ENCODE measurements at places on chromosomes 6 and 20.

GRCh38 chr6:40774932-40775331 is 187.8 kb upstream of the LRFN2 start:
- no peak for DNase-seq

- no peak for DNase-seq
These were observed 108.4 kb downstream of the FOXF2 start for GRCh38 chr6:1497761-1498105.

- DNase-seq, result no peak
These were observed 143.3 kb downstream of the TAF4 start for GRCh38 chr20:61922411-61922810.

DNA sequence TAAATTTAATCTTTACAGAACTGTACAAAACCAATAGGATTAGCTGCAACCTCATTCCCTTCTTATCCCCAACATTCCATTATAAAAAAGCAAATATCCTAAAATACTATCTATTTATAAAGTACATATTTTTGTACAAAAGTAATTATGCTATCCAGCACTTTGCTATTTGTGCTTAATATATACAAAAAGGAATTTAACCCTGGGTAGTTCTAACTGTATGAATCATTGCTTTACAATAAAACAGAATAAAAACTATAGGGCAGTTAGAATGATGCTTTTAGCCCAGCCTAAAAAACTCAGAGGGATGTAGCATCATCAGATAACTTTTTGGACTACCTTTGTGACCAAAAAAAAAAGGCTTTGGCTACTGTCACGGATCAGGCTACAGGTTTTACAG is 49.9 kb upstream of the KLHL31 start:
- DNase-seq, result no peak

- no peak for DNase-seq
These were observed at the start of gene ZBTB46 for GRCh38 chr20:63830841-63831588. ZBTB46 (minus strand) TSS chr20:63831264; CDS start chr20:63790757, 40,507 bp downstream.

- DNase-seq, result no peak
These were observed 34.7 kb downstream of the KAT14 start for GRCh38 chr20:18172379-18172778.

- no peak for DNase-seq
These were observed 73.7 kb downstream of the FARS2 start for GRCh38 chr6:5335020-5335419.

- DNase-seq, result no peak
These were observed 1.3 kb upstream of the E2F1 start for GRCh38 chr20:33687370-33687915.

DNA sequence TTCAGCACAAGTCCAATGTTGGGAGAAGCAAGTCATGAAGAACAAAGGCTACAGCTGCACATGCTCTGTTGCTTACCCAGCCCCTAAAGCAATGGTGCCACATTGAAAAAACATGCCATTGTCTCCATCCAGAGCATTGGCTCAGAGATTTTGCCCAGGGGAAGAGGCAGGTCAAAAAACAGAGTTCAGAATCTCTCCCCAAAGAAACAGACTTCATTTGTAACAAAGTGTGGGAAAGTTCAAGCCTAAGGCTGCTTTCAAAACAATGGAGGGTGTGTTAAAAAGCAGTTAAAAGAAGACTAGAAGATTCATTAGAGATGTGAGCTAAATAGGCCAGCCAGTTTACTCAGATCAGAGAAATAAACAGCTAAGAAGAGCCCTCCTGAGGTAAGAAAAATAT is 63.6 kb downstream of the DZANK1 start:
- DNase-seq, result no peak

DNA sequence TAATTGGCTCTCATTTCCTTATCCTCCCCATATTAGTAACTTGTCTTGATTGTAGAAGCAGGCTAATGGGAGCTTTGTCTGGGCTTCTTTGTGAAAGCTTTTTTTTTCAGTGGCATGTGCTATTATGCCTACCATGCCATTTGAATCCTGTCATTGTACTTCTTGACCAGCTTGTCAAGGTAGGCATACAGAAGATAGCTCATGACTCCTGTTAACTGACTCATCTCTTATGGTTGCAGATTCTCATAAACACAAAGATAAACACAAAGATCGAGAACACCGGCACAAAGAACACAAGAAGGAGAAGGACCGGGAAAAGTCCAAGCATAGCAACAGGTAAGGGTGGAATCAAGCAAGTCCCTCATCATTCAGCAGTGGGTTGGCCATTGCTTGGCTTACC is 32.5 kb downstream of the TOP1 start:
- no peak for DNase-seq

DNA sequence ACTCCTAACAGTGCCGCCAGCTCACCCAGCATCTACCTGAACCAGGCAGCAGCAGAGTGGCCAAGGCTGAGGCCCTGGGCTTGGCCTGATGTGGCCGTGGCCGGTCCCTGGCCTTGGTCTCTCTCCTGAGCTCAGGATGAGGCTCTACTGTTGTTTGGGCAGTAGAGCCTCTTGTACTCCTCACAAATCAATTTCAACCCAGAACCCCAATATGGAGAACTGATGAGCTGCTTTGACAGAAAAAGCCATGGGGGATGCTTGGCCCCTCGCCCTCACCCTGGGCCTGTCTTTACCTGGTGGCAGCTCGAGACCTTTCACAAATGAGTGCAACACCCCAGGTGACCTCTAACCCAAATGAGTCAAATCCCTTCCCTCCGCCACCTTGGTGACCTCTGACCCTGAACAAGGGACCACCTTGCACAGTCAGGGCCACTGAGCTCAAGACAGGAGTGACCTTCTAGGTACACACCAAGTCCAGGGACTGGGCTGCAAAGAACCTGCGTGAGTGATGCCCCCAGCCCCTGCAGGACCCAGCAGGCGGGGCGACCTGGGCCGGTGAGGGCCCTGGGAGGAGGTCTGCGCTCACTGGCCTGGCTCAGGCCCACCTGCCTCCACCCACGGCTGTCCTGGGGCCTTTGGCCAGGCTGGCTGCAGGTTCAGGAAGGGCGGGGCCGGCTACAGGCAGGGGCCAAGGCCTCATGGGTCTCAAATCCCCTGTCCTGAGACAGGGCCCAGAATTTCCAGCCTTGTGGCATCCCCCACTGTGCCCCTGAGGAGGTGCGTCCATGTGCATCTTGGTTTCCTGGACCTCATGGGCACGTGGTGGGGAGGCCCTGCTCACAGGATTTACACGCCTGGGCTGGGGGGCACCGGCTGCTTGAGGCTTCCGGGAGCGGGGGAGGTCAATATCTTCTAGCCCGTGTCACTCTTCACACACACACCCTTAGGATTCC is 30.2 kb downstream of the PSMG4 start:
- DNase-seq, result no peak

DNA sequence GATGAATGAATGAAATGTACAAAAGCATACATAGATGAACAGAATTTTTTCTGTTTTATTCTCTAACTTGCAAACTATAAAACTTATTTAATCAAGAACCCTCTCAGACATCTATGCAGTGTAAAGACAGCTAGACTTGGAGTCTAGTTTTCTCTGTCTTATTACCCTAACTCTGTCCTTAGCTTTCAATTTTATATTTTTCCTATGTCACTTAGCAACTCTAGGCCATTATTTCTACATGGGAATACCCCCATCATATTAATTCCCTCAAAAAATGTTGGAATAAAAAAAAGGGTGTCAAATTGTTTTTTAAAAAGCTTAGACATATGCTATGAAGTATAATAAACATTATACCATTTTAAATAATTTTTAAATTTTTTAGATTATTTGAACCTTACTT is 1.2 kb downstream of the RHAG start:
- DNase-seq, result no peak

GRCh38 chr6:19921786-19922185 is 84.6 kb downstream of the ID4 start:
- no peak for DNase-seq

- peak; percentile 45 for DNase-seq
These were observed 587 bp downstream of the PDSS2 start for GRCh38 chr6:107458672-107459282.

GRCh38 chr6:96947055-96947454 is 22.5 kb downstream of the KLHL32 start:
- no peak for DNase-seq

DNA sequence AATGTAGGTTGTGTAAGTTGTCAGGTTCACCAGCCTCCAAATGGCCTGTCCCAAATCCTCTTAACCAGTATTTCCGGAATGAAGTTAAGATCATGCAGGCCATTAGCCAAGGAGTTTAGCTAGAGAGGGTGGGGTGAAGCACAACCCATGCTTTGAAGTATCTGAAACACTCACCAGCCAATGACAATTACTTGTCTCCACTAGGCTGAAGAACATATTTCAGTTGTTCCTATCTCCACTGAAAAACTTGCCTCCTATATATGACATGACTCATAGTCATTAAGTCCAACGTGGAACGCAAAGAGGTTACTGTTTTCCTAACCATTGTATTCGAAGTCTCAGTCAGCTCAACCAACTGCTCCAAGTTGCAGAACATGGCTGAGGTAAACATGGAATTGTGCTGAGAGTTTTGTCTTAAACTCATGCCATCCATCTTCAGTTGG is 37.4 kb upstream of the TNFAIP3 start:
- no peak for DNase-seq

DNA sequence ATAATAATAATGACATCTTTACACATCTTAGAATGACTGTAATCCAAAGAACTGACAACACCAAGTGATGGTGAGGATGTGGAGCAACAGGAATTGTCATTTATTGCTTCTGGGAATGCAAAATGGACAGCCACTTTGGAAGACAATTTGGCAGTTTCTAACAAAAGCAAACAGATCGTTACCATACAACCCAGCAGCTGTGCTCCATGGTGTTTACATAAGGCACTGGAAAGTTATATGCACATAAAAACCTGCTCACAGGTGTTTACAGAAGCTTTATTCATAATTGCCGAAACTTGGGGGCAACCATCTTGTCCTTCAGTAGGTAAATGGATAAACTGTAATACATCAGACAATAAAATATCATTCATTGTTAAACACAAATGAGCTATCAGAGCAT is 18.3 kb upstream of the ASF1A start:
- DNase-seq, result no peak

GRCh38 chr20:23140991-23141390 is 54.9 kb upstream of the CD93 start:
- DNase-seq, result no peak

GRCh38 chr6:135535989-135536414 is 38.5 kb upstream of the AHI1 start:
- no peak for DNase-seq

DNA sequence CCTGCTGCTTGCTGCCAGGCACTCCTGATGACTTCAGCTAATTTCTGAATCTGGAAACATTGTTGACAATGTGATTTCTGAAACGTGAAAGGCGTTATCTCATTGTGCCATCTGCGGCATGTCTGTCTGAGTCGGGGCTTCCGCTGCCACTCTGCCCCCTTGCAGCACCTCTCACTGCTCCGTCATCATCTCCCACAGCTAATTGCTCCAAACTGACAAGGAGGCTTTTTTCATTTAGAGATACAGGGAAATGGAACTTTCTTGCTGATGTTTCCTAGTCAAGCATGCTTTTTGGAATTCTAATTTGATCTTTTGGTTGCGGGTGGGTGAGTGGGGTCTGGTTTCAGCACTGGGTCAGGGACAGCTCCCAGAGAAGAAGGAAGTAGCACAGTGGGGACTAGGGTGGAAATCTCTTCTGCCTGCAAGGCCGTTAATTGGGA is 233.5 kb downstream of the DHX35 start:
- DNase-seq, result no peak

DNA sequence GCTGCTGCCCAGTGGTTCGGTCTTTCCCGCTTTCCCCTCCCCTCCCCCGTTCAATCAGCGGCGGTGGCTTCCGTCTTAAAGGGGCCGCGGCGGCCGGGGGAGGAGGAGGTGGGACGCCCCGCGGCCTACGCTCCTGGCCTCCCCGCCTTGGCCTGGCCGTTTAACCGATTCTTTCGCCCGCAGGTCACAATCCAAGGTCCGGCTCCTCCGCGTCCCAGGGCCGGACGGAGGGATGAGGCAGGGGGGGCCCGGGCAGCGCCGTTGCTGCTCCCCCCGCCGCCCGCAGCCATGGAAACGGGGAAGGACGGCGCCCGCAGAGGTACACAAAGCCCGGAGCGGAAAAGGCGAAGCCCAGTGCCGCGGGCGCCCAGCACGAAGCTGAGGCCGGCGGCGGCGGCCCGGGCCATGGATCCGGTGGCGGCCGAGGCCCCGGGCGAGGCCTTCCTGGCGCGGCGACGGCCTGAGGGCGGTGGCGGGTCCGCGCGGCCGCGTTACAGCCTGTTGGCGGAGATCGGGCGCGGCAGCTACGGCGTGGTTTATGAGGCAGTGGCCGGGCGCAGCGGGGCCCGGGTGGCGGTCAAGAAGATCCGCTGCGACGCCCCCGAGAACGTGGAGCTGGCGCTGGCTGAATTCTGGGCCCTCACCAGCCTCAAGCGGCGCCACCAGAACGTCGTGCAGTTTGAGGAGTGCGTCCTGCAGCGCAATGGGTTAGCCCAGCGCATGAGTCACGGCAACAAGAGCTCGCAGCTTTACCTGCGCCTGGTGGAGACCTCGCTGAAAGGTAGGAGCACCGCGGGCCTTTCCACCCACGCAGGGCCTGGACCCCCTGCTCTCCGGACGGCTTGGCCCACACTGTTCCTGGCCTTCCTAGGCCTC is 1.2 kb downstream of the STK35 start:
- DNase-seq, result peak; percentile 88

DNA sequence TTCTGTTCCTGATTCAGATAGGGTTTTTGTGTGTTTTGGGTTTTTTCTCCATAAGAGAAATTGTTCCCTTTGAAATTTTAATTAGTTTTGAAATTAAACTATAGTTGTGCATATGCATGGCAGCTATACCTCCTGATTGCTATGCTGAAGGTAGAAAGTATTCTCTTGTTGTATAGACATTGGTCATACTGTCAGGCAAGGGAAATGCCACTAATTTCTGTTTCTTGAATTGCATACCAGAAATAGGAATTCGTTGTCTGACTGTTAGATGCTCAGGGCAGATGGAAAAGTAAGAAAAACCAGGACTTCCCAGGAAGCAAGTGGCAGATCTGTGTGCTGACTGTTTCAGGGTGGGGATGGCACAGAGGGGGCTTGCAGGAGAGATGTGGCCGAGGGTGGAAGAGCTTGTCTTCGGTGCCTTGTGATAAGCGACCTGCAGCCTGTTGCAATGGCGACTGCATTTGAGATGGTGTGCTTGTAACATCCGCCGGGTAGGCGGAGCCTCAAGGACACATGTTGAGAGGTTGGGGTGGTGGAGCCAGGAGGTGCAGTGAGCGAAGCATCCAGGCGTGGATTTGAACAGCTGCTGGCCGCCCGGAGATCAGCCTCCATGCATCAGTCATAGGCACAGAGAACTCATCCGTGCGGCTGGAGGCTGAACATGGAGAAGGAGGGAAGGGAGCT is 42.8 kb downstream of the RREB1 start:
- no peak for DNase-seq

GRCh38 chr6:85421972-85422371 is 27.9 kb upstream of the NT5E start:
- DNase-seq, result no peak

DNA sequence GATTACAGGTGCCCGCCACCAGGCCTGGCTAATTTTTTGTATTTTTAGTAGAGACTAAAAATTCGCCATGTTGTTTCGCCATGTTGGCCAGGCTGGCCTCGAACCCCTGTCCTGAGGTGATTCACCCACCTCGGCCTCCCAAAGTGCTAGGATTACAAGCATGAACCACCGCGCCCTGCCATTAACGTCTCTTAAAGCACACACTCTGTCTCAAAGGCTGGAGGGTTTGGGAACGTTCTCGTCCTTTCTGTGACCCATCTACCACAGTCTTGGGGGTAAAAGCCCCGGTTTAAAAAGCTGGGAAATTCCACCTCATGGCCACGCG is 57.8 kb upstream of the ARID1B start:
- no peak for DNase-seq
